ENCODE measurements at places on chromosomes 12 and 14. TPM values are rescaled to one million over a fixed set of nuclear protein-coding genes. Genes with fewer than 3 reads are reported as not detected.

- DNase-seq: no peak
- H3K36me3 ChIP-seq: no peaks in the 10 kb centered on the region
- no peak overlapping the region for H3K4me3 ChIP-seq
- H3K27ac ChIP-seq: no peak overlapping the region
Measured at GRCh38 chr12:57101892-57102695, 9.1 kb downstream of the STAT6 start.

DNA sequence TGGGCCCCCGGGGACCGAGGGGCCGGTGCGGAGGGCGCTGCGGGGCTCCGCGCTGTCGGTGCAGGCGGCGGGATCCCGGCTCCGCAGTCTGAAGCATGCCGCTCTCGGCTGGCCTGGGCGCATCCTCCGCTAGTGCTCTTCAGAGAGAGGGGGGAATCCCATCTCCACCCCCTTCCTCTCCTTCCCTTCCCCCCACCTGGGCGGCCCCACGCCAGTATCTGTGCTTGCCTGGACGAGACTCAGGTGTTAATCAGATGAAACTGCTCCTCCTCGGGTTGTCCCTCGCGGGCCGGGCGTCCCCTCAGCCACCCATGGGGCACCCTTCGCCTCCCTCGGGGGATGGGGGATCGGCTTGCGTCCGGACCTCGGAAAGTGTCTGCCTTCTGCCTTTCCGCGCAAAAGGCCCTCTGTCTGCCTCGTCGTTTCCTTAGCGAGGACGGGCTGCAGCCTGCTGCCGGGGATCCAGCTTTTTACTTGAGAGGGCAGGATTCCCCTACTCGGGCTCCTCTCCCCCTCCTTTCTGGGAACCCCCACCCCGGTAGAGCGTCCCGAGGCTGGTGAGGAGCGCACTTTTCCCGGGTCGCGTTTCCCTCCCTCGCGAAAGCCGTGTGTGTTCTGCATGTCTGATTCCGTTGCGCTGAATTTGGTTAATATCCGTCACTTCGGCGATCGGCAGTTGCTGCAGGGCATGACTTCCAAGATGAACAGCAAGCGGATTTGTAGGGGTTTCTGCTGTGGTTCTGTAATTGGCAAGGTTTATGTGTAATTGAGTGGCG is 1.1 kb downstream of the GPHN start:
- peaks cover 3% of the 10 kb centered on the region for H3K4me1 ChIP-seq
- no peaks in the 10 kb centered on the region for H3K27me3 ChIP-seq
- peak overlapping the region; percentile 87 for H3K27ac ChIP-seq
- peak overlapping the region; percentile 92 for H3K4me3 ChIP-seq

DNA sequence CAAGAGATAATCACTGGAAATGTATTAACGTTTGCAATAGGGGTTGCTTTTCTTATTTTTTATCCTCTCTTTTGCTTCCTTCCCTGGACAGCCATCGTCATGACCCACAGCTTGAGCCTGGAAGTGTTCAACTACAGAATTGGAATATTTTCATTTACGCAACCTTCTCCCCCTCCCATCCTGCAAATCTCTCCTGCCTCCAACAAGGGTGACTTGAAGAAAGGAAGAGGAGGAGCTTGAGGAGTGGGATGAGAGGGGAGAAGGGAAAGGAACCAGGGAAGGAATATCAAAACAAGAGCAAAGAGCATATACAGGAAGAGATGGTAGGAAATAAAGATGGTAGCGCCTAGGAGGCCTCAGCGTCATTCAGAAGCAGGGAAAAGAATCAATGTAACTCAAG is 1.6 kb upstream of the MANSC4 start:
- H3K27me3 ChIP-seq: no peaks in the 10 kb centered on the region
- H3K4me3 ChIP-seq: no peak overlapping the region
- no peaks in the 10 kb centered on the region for H3K36me3 ChIP-seq
- DNase-seq: no peak
- H3K4me1 ChIP-seq: peaks cover 14% of the 10 kb centered on the region

Gene ARG2
- 28.3 TPM for total RNA-seq

DNA sequence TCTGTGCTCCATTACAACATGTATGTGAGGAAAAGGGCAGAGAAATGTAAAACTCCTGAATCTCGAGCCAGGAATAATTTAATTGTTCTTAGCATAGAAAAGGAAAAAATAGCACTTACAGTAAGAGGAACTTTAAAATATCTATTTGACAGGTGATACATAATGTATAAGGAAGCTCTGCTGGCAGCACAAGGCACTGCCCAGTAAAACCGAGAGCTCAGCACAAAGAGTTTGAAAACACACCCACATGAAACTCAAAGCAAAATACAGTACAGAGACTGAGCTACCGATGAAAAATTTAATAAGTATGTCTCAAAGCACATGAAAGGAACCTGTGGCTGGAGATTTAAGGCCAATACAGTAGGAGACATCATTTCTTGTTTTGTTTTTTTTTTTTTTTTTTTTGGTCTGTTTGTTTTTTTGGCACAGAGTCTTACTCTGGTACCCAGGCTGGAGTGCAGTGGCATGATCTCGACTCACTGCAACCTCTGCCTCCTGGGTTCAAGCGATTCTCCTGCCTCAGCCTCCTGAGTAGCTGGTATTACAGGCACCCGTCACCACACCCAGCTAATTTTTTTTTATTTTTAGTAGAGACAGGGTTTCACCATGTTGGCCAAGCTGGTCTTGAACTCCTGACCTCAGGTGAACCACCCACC is 19.2 kb downstream of the CLIP1 start:
- peaks cover 1% of the 10 kb centered on the region for H3K4me1 ChIP-seq
- no peak for DNase-seq
- H3K36me3 ChIP-seq: no peaks in the 10 kb centered on the region
- H3K4me3 ChIP-seq: no peak overlapping the region
- H3K27me3 ChIP-seq: no peaks in the 10 kb centered on the region

DNA sequence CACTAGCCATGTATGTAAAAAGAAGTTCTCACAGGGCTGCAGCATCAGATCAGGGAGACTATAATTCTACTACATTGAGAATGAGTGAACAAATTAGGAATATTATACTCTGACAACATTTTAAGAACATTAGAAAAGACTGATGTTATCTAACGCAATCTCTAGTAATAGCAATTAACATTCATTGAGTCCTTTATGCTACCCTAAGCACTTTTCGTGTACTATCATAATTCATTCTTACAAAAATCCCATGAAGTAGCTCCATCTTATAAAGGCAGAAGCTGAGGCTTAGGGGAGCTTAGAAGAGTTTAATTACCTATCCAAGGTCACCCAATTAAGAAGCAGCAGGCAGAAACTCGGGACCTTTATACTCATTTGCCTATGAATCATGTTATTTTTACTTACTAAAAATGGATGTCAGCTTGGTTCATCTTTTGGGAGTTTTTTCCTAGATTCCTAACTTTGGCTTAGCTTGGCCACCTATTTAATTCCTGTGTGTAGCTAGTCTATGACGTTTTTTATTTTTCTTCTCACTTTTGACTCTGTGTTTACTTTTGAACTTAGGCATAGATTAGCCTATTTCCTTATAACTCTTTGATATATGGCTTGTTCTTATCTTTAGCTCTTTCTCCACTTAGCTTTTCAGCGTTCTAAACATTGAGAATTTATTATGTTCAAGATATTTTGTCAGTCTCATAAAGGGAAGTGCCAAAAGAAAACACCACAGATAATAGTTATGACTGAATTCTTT is 333.5 kb upstream of the DCN start:
- DNase-seq: no peak
- H3K27ac ChIP-seq: no peak overlapping the region
- H3K36me3 ChIP-seq: no peaks in the 10 kb centered on the region
- no peaks in the 10 kb centered on the region for H3K4me1 ChIP-seq
- H3K27me3 ChIP-seq: no peaks in the 10 kb centered on the region

Gene CFAP251
- total RNA-seq: 3.8 TPM

Gene GPR84
- total RNA-seq: 0.61 TPM

- DNase-seq: no peak
- no peaks in the 10 kb centered on the region for H3K27me3 ChIP-seq
- H3K4me3 ChIP-seq: no peak overlapping the region
- no peaks in the 10 kb centered on the region for H3K36me3 ChIP-seq
Measured at GRCh38 chr12:38056701-38057689, 259.6 kb upstream of the ALG10B start.

Gene FAM216A
- 7.4 TPM for total RNA-seq

- H3K4me3 ChIP-seq: no peak overlapping the region
- no peak overlapping the region for H3K27ac ChIP-seq
- H3K4me1 ChIP-seq: no peaks in the 10 kb centered on the region
- DNase-seq: no peak
- H3K36me3 ChIP-seq: no peaks in the 10 kb centered on the region
Measured at GRCh38 chr12:105257321-105257728, 21.4 kb upstream of the APPL2 start.
